ENCODE measurements at places on chromosomes 2 and 18.

- DNase-seq: no peak
These were observed 142.3 kb downstream of the ABCA12 start for GRCh38 chr2:214995926-214996670.

- DNase-seq: no peak
These were observed 74.2 kb downstream of the CYRIA start for GRCh38 chr2:16591370-16591933.

DNA sequence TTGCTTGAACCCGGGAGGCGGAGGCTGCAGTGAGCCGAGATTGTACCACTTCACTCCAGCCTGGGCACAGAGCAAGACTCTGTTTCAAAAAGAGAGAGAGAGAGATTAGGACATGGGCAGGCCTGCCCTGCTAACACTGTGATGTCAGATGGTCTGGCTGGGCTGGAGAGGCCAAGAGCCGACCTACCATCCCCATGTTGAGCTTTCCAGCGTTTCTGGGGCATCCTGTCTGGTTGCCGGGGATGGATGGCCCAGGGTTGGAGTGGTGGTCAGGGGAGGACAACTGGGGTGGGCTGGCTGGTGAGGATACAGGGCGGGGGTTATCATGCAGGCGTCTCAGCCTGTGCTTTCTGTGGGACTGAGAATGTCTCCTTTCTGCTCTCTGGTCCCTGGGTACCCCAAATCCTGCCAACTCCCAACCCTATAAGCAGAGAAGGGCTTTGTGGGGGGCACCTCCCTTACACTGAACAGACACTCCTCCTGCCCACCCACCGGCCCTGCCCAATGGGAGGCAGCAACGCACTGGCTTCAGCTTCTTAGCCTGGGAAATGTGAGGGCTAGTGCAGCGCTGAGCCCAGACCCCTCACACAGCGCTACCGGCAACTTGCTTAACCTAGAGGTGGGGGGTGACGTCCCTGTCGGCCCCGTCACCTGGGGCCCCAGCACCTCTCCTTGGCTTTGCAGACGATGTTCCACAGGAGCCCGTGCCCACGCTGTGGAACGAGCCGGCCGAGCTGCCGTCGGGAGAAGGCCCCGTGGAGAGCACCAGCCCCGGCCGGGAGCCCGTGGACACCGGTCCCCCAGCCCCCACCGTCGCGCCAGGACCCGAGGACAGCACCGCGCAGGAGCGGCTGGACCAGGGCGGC, 5.4 kb downstream of the SNORC start:
- no peak for DNase-seq

DNA sequence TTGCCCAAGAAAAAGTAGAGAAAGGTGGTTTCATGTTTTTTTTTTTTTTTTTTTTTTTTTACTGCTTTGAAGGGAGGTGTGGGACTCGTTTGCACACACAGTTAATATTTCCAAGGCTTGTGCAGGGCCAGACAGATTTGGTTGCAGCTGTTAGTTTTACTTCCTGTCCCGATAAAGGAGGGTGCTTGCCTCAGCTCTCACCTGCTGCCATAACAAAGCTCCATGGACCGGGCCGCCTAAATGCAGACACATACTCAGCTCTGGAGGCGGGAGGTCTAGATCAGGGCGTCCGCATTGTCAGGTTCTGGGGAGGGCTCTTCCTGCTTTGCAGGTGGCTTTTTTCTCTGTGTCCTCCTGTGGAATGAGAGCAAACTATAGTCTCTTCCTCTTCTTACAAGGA, 69.9 kb downstream of the ODC1 start:
- no peak for DNase-seq

- DNase-seq: no peak
These were observed 58.1 kb upstream of the GPC1 start for GRCh38 chr2:240377366-240377765.

- no peak for DNase-seq
These were observed 34.3 kb downstream of the ADD2 start for GRCh38 chr2:70733646-70734180.

DNA sequence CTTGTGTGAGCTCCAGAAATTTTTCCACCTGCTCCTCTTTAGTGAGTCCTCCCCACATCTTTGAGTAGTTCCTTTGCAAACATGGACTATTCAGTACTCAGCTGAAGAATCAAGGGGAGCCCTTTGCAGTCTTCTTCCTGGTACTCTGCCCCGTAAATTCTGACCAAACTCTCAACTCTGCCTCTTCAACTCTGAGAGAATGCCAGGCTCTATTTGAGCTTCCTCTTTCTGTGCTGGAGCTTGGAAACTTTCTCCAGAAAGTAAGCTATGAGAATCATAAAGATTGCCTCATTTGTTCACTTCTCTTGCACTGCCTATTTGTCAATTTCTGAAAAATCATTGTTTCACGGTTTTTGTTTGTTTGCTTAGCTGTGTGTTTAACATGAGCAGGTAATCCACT, 7.4 kb upstream of the STAT4 start:
- no peak for DNase-seq

- no peak for DNase-seq
These were observed 4.1 kb upstream of the FABP1 start for GRCh38 chr2:88131999-88132368.

- no peak for DNase-seq
These were observed 113.8 kb upstream of the SLC38A11 start for GRCh38 chr2:165069151-165069550.

GRCh38 chr18:59145055-59145454, 5.4 kb downstream of the SEC11C start:
- DNase-seq: peak; percentile 57

GRCh38 chr2:174587579-174587978, 10.0 kb downstream of the WIPF1 start:
- DNase-seq: no peak

- DNase-seq: no peak
These were observed 762.2 kb downstream of the SUCLG1 start for GRCh38 chr2:83696838-83697237.

DNA sequence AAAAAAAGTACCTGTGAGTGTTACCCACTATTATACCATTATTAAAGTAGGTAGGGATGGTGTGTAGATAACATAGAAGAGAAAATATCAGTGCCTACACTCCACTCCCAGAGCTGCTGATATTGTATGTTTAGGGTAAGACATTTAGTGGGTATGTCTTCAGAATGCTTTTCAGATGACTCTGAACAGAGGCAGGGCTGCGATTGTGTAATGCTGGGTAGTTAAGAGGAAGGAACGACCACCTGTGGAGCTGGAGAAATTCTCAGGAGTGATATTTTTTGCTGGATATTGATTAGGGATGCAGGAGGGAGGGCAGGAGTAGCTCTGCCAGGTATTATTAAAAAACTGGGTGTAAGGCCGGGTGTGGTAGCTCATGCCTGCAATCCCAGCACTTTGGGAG, 2.8 kb downstream of the CNOT11 start:
- no peak for DNase-seq

GRCh38 chr2:42902939-42903709, 110.7 kb upstream of the HAAO start:
- DNase-seq: no peak

- no peak for DNase-seq
These were observed 82.1 kb downstream of the ETAA1 start for GRCh38 chr2:67479261-67479660.

- no peak for DNase-seq
These were observed 26.5 kb upstream of the KCNF1 start for GRCh38 chr2:10885094-10885860.

DNA sequence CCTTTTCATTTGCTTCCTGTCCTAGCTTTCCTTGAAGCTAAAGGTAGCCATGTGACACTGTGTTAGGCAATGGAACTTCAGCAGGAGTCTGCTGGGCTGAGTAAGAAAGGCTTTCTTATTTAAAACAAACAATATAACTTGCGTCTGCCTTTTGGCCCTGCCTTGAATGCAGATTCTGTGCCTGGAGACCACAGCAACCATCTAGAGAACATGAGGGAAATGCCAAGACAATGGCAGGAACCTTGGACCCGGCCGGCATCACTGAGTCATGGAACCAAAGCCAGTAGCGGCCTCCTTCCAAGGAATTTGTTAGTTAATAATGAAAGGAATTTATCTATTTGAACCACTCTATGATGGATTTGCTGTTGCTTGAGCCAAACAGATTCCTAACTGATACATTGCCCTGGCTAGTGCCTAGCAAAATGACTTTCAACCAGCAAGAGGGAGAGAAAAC, 207.5 kb upstream of the EPHA4 start:
- no peak for DNase-seq

DNA sequence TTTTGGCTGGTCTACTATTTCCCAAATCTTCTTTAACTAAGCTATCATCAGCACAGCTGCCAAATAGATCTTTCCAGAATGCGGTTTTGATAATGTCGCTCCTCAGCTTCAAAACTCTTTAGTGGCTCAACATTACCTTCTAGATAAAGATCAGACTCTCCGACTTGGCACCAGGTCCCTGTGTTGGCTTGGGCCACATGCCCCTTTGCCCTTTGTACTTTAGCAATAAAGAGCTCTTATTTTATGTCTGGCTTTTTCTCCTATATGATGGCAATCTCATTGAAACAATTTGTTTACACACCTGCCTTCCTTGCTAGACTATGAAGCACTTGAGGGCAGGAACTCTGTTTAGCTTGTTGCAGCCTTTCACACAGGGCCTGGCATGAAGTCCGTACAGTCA, 128.9 kb upstream of the GATA6 start:
- no peak for DNase-seq

DNA sequence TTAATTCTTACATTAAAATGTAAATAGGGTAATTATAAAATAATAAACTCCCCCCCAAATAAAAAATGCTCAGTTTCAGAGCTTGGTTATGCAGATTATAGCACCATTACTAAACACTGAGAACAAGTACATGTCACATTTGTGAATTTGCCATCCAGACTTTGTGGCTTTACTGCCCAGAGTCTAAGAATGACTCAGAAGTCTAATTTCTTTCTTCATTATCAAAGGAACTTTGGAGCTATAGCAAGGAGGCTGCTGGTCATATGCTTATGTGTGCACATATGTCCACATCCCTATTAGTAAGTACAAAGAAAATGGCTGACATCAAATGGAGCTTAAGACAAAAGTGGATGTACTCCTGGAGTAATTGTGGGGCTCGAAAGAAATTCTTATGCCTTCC, 248.5 kb upstream of the SESTD1 start:
- DNase-seq: no peak

DNA sequence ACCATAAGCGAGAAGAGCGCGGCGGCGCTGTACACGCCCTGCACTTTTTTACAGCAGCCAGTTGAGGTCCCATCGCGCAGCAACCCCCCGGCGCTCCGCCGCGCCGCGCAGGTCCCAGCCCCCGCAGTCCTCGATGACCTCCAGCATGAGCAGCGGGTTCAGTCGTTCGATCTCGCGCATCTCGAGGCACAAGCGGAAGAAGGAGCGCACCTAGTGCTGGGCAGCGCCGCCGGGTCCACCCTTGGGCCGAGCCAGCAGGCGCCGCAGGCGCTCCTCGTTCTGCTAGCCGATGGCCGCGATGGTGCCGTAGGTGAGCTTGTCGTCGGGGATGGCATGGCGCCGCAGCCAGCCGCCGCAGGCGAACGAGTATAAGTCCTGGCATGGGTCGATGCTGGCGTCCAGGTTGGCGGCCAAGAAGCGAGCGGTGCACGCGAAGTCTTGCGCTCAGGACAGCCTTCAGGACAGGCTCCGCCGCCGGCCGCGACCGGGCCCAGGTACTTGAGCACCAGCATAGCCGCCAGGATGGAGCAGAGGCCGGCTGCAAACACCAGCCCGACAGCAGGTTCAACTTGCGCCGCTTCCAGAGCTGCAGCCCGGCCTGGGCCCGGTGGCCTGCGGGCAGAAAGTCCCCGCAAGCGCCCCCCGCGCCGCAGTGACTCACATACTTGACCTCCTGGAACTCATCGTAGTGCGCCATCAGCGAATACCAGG, 8.3 kb downstream of the ALPP start:
- no peak for DNase-seq

DNA sequence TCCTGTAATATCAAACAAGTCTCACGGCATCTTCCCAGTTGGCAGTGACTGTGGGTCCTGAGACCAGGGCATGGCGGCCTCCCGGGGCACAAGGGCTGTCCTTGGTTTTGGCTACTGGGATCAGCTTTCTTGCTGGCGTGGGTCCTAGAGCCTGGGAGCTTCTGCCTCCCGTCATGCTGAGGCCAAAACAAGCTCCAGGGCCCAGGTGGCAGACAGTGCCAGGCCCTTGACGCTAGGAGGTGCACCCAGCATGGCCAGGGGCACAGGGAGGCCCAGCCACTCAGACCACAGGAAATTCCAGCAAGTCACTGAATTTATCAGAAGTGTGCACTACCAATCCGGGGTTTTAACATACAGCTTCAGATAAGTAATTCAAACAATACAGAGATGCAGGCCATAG, 184.7 kb downstream of the EIPR1 start:
- DNase-seq: no peak

DNA sequence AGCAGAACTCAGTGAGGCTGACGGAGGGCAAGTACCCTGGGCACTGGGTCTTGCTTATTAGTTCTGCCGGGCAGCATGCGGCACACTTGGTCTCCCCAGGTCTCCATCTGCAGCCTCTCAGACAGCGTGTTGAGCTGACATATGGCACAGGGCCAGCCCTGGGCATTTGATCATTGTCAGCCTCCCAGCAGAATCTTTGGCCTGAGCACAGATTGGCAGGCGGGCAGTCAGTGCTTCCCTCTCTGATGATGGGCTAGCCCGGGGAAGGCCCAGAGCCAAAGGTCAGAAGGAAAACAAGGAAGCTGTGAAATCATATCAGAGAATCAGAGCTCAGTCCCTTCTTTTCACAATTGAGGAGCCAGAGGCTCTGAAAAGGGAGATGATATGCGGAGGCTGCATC, 150.1 kb upstream of the LRRTM1 start:
- DNase-seq: no peak

DNA sequence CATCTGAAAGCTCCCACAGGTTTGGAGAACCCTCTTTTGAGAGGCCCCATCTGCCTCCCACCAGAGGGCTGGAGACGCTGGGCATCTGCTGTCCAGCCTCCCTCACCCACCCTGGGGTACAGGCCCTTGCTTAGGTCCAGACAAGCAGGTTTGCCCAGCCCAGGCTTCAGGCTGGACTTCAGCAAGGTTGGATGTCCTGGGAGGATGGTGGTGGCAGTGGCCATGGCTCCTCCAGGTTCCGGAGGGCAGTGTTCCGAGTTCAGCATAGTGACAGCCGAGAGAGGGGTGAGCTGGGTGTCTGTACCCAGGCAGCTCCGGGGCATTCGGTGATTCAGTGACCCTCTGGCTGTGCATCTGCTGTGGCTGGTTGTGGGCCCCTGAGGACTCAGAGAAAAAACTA, 58.2 kb upstream of the HDAC4 start:
- DNase-seq: no peak

GRCh38 chr2:84963692-84964405, 7.1 kb upstream of the KCMF1 start:
- no peak for DNase-seq

DNA sequence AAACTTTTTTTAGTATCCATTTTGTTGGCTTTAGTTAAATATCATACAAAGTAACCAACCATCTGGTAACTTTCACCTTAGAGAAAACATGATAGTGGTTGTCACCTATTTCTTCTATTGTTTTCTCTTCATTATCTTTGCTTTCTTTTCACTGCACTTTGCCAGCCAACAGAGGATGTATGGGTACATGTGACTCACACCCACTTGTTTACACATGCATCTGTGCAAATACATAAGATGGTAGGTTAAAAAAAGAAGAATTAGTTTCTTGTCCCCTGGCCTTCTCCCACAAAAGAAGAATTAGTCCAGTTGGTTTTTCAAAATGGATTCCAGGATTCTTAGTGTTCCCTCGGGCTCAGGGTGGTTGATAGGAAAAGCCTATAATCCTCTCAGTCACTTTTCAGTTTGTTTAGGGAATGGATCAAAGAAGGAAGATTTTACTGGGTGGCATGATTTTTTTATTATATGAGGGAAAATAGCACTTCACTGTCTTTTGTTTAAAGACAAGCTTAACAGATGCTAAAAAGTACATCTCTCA, 46.6 kb downstream of the CDK15 start:
- DNase-seq: no peak

- DNase-seq: no peak
These were observed 550.4 kb upstream of the CHAC2 start for GRCh38 chr2:53217250-53217649.

Data from prostate gland (tissue), 2 donors.